Heart right ventricle (tissue), 16 donors: ENCODE measurements at places on chromosomes 11 and 22. TPM values are rescaled to one million over a fixed set of nuclear protein-coding genes. Genes with fewer than 3 reads are reported as not detected.

SNX15 gene
- 14.6 TPM for total RNA-seq

RAB30 gene
- 23.0 TPM for total RNA-seq

- H3K4me3 ChIP-seq: no peak overlapping the region
- no peak overlapping the region for H3K27ac ChIP-seq
- DNase-seq: no peak
- H3K36me3 ChIP-seq: no peaks in the 10 kb centered on the region
Observed at GRCh38 chr11:32267679-32268187, 167.6 kb downstream of the WT1 start.

- H3K4me1 ChIP-seq: peaks cover 71% of the 10 kb centered on the region
- DNase-seq: peak; percentile 59
- H3K27ac ChIP-seq: peak overlapping the region; percentile 74
- no peaks in the 10 kb centered on the region for H3K36me3 ChIP-seq
- H3K4me3 ChIP-seq: no peak overlapping the region
- no peaks in the 10 kb centered on the region for H3K27me3 ChIP-seq
Observed at GRCh38 chr11:3837793-3838192, 3.0 kb downstream of the RHOG start.

DNA sequence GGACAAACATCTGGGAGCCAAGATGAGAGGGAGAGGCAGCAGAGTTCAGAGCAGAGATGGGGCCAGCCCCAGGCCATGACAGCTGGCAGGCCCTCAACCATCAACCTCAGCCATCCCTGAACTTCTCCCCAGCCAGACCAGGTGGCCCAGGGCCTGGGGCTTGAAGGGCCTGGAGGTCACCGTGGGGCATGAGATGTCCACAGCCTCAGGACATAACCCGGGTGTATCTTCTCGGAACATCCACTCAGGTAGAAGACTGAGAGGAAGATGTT, 12.4 kb upstream of the SLC39A13 start:
- no peak overlapping the region for H3K27ac ChIP-seq
- no peaks in the 10 kb centered on the region for H3K27me3 ChIP-seq
- H3K36me3 ChIP-seq: no peaks in the 10 kb centered on the region
- no peak for DNase-seq
- H3K4me3 ChIP-seq: no peak overlapping the region

- DNase-seq: no peak
- H3K27me3 ChIP-seq: no peaks in the 10 kb centered on the region
- no peaks in the 10 kb centered on the region for H3K36me3 ChIP-seq
- H3K4me1 ChIP-seq: no peaks in the 10 kb centered on the region
- no peak overlapping the region for H3K27ac ChIP-seq
Observed at GRCh38 chr11:70063555-70063954, 14.6 kb upstream of the ANO1 start.

GRCh38 chr11:121890946-121891515, 225.0 kb downstream of the BLID start:
- H3K4me3 ChIP-seq: no peak overlapping the region
- peaks cover 19% of the 10 kb centered on the region for H3K4me1 ChIP-seq
- no peaks in the 10 kb centered on the region for H3K36me3 ChIP-seq
- no peak for DNase-seq
- no peaks in the 10 kb centered on the region for H3K27me3 ChIP-seq

CRYAB gene
- total RNA-seq: 7,944 TPM
